ENCODE measurements at places on chromosomes 13 and 19.

- no peak for DNase-seq
These were observed 383.4 kb downstream of the EFNB2 start for GRCh38 chr13:106152047-106152446.

GRCh38 chr13:74174810-74175209, 40.6 kb upstream of the KLF12 start:
- DNase-seq, result no peak

DNA sequence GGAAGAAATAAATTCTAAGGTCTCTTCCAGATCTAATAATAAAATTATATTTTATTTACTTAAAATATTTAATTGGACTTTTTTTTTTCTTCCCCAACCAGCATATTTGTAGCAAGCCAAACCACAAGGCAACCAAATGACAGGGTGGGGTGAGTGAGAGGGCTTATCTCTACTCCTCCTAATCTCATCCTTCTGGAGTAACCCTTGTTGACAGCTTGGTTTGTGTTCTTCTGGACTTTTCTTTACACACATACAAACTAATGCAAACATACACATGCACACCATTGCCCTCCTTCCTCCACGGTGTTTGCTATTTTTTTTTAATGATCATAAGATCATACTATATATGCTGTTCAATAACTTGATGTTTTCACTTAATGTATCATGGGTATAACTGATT, 383.1 kb downstream of the DLEU7 start:
- DNase-seq, result no peak

GRCh38 chr13:90287521-90287920, 1060.0 kb upstream of the MIR17HG start:
- no peak for DNase-seq

DNA sequence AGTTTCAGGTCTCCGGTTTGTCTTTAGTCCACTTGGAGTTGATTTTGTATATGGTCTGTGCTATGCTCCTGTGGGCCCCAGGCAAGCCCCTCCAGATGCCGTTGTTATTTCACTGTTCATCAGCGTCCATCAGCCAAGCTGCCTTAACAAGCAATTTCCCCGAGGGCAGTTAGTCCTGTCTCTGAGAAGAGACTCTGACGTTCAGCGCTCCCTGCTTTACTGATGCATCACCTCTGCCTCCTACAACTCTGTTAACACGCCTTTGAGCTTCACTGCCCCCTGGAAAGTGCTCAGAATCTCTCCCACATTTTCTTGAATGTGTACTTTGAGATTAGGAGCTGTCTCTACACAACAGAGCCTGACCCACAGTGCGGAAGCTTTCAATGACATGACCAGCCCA, 41.8 kb upstream of the UBAC2 start:
- no peak for DNase-seq

- peak; percentile 94 for DNase-seq
These were observed 18.2 kb downstream of the LSM4 start for GRCh38 chr19:18304458-18305310.

DNA sequence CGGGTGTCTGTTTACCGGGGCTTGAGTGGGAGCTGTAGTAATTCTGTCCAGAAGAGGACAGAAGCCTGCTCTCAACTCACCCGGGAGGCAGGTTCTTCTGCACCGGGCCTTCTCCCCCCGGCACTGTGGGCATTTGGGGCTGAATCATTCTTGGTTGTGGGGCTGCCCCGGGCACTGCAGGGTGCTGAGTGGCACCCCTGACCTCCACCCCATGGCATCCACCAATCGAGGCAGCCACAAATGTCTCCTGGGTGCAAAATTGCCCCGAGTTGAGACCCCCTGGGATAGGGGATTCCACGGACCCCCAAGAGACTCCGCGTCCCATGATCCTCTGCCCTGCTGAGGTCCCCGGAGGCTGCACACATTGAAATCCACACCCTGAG, 68.8 kb downstream of the GNG7 start:
- DNase-seq, result no peak

GRCh38 chr19:1274081-1274851, 1.1 kb upstream of the FAM174C start:
- peak; percentile 90 for DNase-seq

DNA sequence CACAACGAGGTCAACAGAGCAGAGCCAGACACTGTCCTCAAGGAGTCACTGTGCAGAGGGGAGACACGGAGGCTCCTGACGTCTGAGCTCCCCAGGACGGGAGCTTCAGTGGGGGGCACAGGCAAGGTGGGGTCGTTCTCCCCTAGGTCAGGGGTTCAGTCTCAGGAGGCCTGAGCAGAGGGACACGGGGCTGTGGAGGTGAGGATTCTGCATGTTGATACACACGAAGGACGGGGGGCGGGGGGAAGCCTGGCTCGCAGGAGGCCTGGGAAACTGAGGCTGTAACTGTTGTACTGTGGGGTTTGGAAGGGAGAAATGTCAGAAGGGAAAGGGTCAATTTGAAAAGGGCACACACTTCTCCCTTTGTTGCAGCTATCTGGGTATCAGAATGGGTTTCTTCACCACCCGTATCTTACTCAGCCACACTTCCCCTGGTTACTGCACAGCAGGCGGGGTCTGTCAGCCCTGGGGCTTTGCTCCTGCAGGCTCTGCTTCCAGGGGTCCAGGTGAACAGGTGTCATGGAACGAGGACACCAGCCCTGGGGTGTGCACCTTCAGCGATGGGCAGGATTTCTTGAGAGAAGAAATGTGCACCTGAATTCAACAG, 748 bp upstream of the SIGLEC8 start:
- DNase-seq, result peak; percentile 31

DNA sequence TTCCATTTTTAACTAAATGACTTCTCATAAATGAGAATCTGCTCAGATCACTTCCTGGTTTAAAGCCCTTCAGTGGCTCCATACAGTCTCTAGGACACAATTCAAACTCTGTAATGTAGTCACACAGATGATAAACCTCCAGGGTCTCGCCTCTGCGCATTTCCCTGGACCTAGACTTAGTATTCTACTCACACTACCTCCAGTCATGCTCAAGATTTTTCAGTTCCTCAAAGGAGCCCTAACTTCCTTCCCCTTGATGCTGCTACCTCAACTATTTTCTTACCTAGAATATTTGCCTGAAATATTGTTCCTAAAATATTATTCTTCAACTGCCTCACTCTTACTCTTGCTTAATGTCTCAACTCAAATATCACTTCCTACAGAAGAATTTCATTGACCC, 86.7 kb upstream of the TPP2 start:
- DNase-seq, result no peak

DNA sequence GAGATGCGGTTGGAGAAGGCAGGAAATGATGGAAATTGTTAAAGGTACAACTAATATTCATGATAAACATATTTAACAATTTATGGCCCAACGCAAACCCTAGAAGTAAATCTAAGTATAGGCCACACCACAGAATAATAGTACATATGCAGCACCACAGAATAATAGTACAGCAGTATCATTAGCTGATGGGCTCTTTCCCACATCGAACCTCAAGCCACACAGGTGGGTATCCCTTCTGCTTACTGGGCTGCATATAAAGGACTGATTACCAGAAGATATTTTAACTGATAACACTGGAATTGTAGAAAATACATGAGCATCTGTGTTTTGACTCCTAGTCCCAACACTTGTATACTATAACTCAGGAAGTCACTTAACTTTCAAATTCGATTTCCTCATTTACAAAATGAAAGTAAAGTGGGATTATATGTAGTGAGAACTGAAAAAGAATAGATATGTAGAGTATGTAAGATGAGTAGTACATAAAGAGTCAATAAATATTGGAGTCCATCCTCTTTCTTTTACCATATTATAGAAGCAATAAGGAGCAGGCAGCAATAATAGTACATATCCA, 91.5 kb downstream of the TSC22D1 start:
- no peak for DNase-seq

GRCh38 chr19:28899703-28900102, 313.2 kb downstream of the UQCRFS1 start:
- peak; percentile 4 for DNase-seq

GRCh38 chr19:18450931-18451836, 13.3 kb upstream of the ISYNA1 start:
- DNase-seq, result peak; percentile 95

- no peak for DNase-seq
These were observed 861.9 kb upstream of the SLITRK1 start for GRCh38 chr13:84744203-84744602.

- DNase-seq, result no peak
These were observed 92.0 kb upstream of the SCEL start for GRCh38 chr13:77443511-77443910.

DNA sequence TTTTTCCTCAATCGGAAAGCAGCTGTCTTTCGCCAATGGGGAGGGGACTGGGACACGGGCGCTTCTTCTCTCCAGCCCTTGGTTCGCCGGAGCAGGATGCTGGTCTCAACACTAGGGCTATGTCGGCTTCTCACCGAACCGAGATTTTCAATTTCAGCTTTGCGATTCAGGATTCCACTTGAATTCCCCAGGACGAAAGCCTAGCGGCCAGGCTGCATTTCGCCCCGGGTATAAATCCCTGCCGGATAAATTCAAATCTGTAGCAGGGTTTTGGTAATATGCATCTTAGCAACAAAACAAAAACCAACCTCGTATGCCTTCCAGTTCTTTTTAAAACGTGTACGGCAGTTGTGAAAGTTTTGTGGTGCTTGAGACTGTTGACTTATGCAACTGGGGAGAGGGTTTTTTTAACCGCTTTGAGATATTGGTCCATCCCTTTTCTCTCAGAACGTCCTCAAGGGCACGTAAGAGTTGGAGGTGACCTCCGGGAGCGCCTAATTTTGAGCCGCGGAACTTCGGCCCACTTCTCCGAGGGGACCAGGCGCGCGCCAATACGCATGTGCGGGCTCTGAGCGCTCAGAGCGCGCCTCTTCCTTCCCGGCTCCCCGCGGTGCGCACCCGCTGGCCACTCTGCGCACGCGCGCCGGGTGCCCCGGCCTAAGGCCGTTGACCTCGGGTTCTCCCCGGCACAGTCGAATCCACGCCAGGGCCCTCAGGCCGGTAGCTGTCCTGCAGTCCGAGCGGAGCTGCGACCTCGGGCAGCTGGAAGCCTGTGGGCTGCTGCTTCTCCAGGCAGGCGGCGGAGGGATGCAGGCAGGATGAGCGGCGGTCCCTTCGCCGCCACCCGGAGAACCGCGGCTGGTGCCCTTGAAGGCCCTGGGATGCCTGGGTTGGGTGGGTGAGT, 7.6 kb downstream of the POU4F1 start:
- DNase-seq, result peak; percentile 72

- DNase-seq, result no peak
These were observed 140.0 kb downstream of the MYO16 start for GRCh38 chr13:108769213-108770070.

DNA sequence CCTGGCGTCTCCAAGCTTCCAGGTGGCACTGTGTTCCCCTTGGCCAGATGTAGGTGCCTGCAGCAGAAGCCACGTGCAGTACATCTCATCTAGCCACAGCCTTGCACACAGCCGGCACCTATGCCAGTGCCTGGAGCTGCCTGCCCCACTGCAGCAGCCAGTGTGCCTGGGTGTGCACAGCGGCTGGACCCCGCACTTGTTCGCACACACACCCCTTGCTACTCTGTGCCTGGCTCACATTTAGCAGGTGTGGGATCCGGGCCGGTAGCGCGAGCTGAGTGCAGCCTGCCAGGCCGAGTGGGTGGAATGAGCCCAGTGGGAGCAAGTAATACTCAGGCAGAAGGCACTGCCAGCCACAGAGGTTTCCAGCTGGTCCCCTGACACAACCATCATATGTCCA, 26.9 kb upstream of the RBM26 start:
- peak; percentile 60 for DNase-seq

GRCh38 chr13:102561933-102562332, 34.9 kb upstream of the TPP2 start:
- no peak for DNase-seq

DNA sequence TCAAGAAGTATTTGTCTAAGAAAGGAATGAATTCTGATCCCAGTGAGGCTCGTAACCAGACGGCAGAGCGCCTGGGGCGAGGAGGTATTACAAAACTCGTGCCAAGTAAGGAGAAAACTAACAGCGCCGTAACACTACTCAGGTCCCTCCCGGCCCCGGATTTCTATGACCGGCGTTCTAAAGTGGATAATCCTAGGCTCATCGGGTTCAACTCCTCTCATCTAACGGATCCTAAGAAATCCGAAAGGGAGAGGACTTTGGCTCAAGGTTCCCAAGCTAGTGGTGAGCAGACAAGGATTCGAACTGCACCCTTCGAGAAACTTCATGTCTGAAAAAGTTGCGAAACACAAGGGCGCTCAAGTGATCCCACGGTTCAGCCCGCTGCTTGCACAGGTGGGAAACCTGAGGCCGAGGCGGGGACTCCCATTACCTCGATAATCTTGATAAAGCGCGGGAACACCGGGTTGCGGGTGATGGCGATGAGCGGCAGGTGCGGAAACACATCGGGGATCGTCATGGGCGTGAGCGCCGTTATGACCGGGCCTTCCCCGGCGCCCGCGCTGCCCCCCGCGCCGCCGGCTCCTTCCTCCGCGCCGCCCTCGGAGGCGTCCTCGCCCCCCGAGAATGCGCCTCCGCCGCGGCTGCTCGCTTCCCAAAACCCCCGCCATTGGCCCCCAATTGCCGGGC, 529 bp downstream of the LONP1 start:
- DNase-seq, result no peak

- DNase-seq, result no peak
These were observed 90.5 kb downstream of the RNASEH2B start for GRCh38 chr13:51000061-51000460.

DNA sequence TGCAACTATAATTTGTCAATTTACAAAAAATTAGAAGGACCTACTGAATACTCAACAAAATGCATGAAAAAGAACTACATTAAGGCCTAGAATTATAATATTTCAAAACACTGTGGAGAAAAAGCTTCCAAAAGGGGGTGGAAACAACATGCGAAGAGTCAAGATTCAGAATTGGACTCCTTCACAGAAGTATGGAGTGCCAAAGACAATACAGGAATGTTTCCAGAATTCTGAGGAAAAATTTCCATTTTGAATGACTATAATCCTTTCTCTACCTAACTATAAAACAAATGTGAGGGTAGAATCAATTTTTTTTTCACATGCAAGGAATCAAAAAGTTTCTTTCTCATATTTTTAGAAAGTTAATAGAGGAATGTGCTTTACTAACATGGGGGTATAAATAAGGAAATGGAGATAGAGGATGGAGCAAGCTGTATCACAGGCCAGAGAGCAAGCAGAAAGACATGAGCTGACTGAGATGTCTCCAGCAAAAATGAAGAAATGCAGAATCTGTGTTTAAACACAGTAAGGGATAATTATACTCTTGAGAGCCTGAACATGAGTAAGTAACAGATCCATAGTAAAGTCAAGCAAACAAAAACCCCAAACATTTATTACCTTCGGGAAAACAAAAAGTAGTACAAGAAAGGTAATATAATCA, 39.5 kb upstream of the SMAD9 start:
- DNase-seq, result no peak

DNA sequence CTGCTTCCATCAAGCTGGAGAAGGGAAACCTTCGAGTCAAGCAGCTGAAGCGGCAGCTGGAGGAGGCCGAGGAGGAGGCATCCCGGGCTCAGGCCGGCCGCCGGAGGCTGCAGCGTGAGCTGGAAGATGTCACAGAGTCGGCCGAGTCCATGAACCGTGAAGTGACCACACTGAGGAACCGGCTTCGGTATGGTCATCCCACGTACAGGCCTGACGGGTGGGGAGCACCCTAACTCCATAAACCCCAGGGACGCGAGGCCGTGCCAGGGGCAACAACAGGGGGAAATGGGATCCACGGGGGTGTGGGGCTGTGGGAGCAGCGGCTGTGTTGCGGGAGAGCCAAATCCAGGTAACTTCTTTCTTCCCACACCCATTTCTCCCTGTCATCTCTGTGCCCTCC, 20.2 kb downstream of the KCNC3 start:
- no peak for DNase-seq

GRCh38 chr19:41753159-41753558, 2.2 kb upstream of the CEACAM6 start:
- peak; percentile 92 for DNase-seq
